ENCODE measurements at places on chromosomes 1 and 21. TPM values are rescaled to one million over a fixed set of nuclear protein-coding genes. Genes with fewer than 3 reads are reported as not detected.

- no peak for DNase-seq
Measured at GRCh38 chr1:27000817-27001460, 7.4 kb downstream of the TRNP1 start.

NEK2 gene
- polyA plus RNA-seq, result 19.3 TPM

DNA sequence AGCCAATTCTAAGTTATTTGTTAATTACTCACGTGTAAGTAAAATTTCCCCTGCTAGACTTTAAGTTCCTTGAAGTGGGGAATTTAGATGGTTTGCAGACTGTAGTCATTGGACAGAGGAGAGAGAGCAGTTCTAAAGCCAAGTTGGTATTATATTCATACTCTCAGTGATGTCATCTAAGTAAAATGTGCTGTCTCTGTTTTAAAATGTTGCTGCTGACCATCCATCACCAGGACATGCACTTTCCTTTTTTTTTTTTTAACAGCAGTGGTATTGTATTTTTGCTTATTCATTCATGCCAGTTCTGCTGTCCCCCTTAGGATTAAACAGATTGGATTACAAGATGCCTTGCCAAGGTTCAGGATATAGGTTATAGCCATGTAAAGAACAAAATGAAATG lies 2.3 kb downstream of the TTLL7 start:
- DNase-seq, result no peak

CYP4A22 gene
- polyA plus RNA-seq, result 6.6 TPM

GRCh38 chr21:34838956-34839820 lies 170.4 kb downstream of the CLIC6 start:
- no peak for DNase-seq

C1orf141 gene
- polyA plus RNA-seq, result 0.32 TPM

- no peak for DNase-seq
Measured at GRCh38 chr1:159993911-159994310, 37.9 kb downstream of the PIGM start.

GRCh38 chr21:18274370-18274769 lies 29.7 kb downstream of the CHODL start:
- no peak for DNase-seq

Measured in right renal cortex interstitium (tissue), 3 donors.